ENCODE measurements at places on chromosomes 5 and 9.

- no peak for DNase-seq
Measured at GRCh38 chr5:14004598-14005394, 60.3 kb upstream of the DNAH5 start.

DNA sequence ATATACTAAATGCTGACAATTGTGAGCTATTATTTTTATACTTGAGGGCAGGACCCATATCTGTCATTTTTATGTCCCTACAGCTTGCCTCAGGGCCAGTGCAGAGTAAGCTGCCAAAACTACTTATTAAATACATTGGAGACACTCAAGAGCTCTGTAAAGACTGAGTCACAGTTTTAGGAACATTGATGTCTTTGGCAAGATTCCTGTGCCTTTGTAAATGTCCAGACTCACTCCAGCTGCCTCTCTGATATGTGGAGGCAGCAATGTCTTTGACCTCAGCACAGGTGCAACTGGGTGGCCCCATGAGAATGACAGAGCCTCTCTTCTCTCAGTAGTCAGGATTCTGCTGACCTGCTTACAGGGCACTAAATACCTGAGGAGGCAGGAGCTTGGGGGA is 363.2 kb downstream of the OSTF1 start:
- DNase-seq, result no peak

DNA sequence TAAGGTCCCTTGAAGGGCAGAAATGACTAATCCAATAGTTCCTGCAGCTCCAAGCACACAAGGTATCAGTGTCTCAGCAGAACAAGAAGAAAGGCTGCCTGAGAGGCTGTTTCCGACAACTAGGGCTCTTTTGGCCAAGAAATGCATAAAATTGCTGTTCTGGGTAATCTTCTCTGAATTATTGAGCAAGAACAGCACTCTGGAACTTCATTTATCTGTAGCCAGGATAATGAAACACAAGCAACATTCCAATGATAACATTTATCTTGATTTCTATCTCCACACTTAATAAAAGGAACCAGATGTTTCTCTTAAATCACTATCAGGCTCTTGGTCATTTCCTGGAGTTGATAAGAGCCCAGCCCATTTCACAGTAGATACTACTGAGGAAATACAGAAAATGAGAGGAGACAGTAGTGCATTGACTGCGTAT is 17.0 kb upstream of the AUH start:
- no peak for DNase-seq

- DNase-seq, result peak; percentile 85
Measured at GRCh38 chr9:113993838-113994540, 84.1 kb downstream of the AMBP start.

DNA sequence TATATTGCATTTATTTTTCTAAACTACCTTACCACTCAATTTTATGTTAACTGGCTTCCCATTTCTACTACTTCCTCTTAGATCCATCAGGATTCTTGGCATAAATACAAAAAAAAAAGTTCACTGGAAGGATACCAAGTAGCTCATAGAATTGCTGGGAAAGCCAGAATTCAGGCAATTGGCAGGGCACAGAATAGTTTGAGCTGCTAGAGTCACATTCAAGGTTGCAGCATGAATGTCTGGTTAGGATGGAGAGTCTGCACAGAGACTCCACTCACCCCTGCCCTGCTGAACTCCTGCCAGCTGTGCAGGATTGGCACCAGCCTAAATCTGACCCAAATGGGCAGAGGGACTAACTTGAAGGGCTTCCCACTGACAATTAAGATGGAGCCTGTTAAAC is 4.9 kb upstream of the AMACR start:
- no peak for DNase-seq

DNA sequence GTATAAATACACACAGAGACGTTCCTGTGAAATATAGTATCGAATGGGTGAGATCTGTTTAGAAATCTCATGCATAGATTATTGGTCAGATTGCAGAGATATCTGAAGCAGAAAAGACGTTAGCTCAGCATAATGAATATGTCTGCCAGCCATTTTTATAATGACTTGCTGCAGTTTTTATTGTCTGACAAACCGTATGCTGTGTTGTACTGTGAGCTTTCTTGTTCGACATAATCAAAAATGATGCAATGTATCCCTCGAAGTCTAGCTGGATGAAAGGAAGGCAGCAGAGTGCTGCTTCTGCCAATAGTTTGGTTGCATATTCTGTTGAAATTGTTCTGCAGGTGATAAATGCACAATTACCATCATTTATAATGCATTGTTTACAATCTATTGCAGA is 514.9 kb upstream of the ARRDC3 start:
- no peak for DNase-seq

GRCh38 chr9:76298521-76299144 is 95.6 kb downstream of the RFK start:
- no peak for DNase-seq

DNA sequence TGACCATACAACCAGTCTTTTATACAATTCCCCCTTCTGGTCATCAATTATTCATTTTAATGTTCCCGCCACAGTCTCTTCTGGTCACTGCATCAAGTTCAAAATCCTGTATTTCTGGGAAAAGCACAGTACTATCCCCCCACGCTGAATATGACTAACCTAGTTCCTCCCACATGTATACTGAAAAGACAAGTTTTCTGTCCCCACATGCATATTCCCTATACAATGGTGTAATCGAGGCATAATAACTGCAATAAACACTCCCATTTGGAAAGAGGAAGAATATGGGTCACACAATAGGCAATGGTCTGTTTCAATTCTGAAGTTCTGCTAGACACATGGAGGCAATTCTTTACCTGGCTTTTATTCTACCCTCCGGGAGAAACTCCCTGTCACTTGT is 344.9 kb downstream of the EFNA5 start:
- DNase-seq, result no peak

DNA sequence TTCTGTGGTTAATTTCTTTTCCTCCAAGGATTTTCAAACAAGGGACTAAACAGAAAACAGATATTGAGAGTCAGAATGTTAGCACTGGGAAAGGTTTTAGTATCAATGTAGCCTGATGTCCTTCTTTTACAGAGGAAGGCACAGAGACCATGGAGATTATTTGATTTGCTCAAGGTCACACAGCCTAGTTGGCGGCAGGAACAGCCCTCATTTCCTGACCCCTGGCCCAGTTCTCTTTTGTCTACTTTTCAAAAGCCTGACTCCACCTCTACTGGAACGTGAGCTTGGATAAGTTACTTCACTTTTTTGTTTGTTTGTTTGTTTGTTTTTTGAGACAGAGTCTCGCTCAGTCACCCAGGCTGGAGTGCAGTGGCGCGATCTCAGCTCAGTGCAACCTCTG is 6.6 kb upstream of the NRG2 start:
- DNase-seq, result no peak

GRCh38 chr5:170633235-170634081 is 129.6 kb downstream of the KCNIP1 start:
- DNase-seq, result peak; percentile 50

DNA sequence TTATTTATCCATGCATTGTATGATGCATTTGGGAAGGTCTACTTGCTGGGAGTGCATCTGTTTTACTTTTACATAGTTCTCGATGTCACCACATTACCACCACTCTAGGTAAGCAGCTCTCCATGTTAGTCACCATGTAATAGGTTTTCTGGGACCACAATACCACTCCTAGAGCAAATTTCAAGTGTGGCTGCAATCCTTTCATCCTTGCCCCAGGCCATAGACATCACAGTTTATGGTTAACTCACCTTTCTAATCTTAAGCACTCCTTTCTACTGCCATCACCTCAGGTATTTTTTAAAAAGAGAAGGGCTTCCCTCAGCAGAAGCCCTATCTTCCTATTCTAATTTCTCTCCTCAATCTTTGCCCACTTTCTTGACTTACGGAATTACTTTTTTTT is 354.1 kb downstream of the PLK2 start:
- no peak for DNase-seq

GRCh38 chr5:163916861-163917260 is 411.4 kb downstream of the MAT2B start:
- DNase-seq, result no peak

Data from spleen (tissue), 13 donors.